ENCODE measurements at places on chromosomes 13 and 19.

DNA sequence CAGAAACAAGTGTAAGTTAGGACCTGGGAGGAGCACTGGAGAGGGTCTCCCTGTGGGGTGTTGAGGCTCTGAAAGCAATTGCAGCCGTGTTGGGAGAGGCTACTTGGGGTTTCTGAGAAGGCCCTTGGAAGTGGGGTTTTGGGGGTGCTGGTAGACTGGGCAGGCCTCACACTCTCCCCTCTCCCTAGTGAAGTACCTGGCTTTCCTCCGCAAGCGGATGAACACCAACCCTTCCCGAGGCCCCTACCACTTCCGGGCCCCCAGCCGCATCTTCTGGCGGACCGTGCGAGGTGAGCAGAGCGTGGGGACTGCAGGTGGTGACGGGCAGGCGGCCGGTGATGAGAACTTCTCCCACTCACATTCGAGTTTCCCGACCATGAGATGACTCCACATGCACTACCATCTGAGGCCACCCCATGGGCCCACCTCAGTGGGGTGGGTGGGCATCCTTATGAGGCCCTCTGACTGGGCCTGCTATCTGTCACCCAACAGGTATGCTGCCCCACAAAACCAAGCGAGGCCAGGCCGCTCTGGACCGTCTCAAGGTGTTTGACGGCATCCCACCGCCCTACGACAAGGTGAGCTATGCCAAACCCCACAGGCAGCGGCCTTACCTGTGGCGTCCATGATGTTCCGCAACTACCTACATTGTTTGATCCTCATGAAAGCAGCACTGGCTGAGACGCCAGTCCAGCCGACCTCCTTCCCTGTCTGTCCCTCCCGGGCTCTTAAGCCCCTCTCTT is 3.0 kb downstream of the RPL13A start:
- H3K36me3 ChIP-seq = peaks cover 96% of the 10 kb centered on the region
- H3K27ac ChIP-seq = peak overlapping the region; percentile 98

DNA sequence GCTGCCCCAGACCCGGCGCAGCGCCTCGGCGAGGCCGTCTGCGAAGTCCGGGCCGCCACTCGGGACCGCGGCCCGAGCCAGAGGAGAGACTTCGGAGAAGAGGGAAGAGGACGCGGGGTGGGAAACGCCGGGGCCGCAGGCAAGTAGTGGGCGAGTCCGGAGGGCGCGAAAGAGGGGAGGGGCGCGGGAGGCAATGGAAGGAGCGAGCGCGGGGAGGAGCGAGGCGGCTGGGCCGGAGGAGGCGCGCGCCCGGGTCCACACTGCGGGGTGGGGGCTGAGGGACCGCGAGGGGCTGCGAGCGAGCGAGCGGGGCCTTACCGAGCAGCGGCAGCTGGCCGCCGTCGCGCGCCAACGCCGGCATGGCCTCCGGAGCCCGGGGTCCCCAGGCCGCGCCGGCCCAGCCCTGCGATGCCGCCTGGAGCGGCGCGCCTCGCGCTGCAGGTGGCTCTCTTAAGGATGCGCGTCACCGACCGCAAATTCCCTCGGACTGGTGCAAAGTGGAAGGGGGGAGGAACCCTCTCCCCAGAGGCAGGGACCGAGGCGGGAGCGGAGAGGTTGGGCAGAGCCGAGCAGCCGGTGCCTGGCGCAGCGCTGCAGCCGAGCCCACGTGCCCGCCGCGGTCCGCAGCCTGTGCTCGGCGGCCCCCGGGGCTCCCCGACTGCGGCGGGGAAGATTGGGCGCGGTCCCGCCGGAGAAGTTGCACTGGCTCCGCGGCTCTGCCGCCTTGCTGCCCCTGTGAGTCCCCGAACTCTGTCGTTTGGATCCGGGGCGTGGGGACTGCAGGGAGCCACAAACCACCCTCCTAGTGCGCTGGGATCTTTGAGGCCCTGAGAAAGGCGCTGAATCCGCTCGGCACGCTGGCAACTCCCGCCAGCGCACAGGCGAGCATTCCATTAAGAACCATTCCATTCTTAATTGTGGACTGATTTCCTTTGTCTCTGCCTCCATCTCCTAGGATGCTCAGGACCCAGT is at the start of gene FLT3:
Gene FLT3 (minus strand): TSS at position 427 of the 972 bp plus-strand sequence. CDS start 66 bp downstream, at position 361.
- H3K4me3 ChIP-seq = peak within 1 kb of the TSS; percentile 66
- no peaks in the 10 kb centered on the region for H3K36me3 ChIP-seq
- DNase-seq = no peak
- no peaks in the 10 kb centered on the region for H3K4me1 ChIP-seq

DNA sequence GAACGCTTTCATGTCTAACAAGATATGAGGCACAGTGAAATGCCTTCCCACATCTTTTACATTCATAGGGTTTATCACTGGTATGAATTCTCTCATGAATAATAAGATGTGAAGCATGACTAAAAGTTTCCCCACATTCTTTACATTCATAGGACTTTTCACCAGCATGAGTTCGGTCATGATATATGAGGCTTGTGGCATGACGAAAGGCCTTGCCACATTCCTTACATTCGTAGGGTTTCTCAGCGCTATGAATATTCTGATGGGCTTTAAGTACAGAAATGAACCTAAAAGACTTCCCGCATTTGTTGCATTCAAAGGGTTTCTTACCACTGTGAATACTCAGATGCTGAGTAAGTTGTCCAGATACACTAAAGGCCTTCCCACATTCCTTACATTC is 21.3 kb downstream of the ZNF607 start:
- H3K4me1 ChIP-seq = no peaks in the 10 kb centered on the region
- peaks cover 13% of the 10 kb centered on the region for H3K36me3 ChIP-seq
- no peaks in the 10 kb centered on the region for H3K27me3 ChIP-seq

- no peak overlapping the region for H3K27ac ChIP-seq
- H3K4me1 ChIP-seq = no peaks in the 10 kb centered on the region
- no peak overlapping the region for H3K4me3 ChIP-seq
- H3K36me3 ChIP-seq = no peaks in the 10 kb centered on the region
- DNase-seq = no peak
These were observed 940.8 kb upstream of the PCDH9 start for GRCh38 chr13:68170961-68171360.

GRCh38 chr13:102620516-102620915 is 23.7 kb downstream of the TPP2 start:
- H3K4me1 ChIP-seq = peaks cover 7% of the 10 kb centered on the region
- H3K27me3 ChIP-seq = no peaks in the 10 kb centered on the region
- no peak overlapping the region for H3K4me3 ChIP-seq
- peaks cover 89% of the 10 kb centered on the region for H3K36me3 ChIP-seq
- H3K27ac ChIP-seq = no peak overlapping the region

DNA sequence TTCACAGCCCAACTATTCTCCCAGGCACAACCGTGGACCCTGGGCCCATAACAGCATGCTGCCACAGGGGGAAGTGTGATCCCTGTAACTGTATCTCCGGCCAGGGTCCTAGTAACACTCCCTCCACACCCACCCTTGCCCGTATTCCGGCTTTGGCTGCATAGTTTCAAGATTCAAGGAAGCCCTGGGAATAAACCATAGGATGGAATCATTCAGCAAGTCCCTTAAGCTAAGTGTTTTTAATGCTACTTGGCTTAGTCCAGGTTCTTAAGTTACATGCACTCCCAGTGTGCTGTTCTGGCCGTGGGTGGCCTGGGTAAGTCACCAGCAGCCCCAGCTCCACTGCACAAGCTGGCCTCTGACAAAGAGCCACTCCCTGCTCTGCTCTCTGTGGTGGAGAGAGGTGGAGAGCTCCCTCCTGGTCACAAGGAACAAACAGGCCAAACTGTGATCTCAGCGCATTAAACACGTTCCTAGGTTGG is 532.4 kb upstream of the SGCG start:
- H3K4me1 ChIP-seq = no peaks in the 10 kb centered on the region
- DNase-seq = no peak
- H3K4me3 ChIP-seq = no peak overlapping the region
- H3K27ac ChIP-seq = no peak overlapping the region
- no peaks in the 10 kb centered on the region for H3K36me3 ChIP-seq

DNA sequence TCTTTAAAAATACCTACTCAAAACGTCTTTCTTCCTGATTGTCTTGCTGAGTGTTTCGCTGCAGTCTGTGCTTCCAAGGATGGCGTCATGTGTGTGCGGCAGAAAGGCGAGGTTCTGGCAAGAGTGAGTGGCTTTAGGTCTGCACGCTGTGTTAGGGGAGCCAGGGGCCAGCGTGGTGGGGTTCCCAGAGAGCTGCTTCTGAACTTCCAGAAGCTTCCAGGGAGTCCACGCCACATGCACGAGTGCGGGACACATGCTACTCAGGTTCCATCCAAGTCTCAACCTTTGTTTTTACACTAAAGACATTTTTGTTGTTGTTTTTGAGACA is 67.9 kb downstream of the ATP11A start:
- peaks cover 11% of the 10 kb centered on the region for H3K4me1 ChIP-seq
- H3K27me3 ChIP-seq = no peaks in the 10 kb centered on the region
- no peak for DNase-seq

DNA sequence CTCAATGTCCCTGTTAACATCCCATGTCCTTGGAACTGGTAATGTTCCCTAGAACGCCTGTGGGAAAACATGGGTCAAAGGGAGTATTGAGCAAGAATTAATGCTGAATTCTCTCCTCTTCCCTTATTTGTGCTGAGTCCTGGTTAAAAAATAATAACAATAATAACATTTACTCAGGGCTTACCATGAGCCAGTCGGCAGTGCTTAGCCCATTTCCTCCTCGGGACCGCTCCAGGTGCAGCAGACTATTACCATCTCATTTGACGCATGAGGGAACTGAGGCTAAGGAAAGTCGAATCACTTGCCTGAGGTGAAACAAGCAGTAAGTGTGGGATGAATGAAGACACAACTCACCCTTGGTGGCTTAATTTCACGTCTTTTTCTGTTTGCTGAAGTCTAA is 33.6 kb upstream of the SLC15A1 start:
- no peak for DNase-seq
- peaks cover 3% of the 10 kb centered on the region for H3K4me1 ChIP-seq
- H3K4me3 ChIP-seq = no peak overlapping the region
- peaks cover 35% of the 10 kb centered on the region for H3K27me3 ChIP-seq
- no peaks in the 10 kb centered on the region for H3K36me3 ChIP-seq

GRCh38 chr19:48881741-48882657 is 9.8 kb downstream of the PPP1R15A start:
- peak overlapping the region; percentile 100 for H3K27ac ChIP-seq
- DNase-seq = no peak
- no peaks in the 10 kb centered on the region for H3K27me3 ChIP-seq

GRCh38 chr19:45179072-45179891 is 698 bp downstream of the BLOC1S3 start:
- H3K27ac ChIP-seq = peak overlapping the region; percentile 90
- H3K36me3 ChIP-seq = peaks cover 36% of the 10 kb centered on the region
- no peaks in the 10 kb centered on the region for H3K27me3 ChIP-seq
- peak overlapping the region; percentile 86 for H3K4me3 ChIP-seq
- peaks cover 18% of the 10 kb centered on the region for H3K4me1 ChIP-seq

DNA sequence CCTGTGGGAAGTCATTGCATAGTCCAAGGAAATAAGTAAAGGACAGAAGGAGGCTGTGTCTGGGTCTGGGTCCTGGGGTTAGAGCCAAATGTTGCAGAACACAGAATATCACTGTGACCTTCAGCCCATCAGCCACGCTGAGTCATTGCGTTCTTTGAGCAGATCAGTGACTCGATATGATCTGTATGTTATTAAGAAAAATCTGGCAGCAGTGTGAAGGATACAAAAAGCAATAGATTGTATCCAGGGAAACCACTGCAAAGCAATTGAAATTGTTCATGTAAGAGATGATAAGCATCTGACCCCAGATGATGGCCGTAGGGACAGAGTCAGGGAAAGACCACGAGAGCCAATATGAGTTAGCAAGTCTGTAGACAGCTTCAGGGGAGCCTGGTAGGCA is 1575.1 kb upstream of the SLC10A2 start:
- no peaks in the 10 kb centered on the region for H3K36me3 ChIP-seq
- no peaks in the 10 kb centered on the region for H3K27me3 ChIP-seq
- no peak overlapping the region for H3K27ac ChIP-seq

GRCh38 chr13:98240135-98240534 is 63.1 kb upstream of the RNF113B start:
- no peak overlapping the region for H3K4me3 ChIP-seq
- peaks cover 6% of the 10 kb centered on the region for H3K27me3 ChIP-seq
- no peaks in the 10 kb centered on the region for H3K4me1 ChIP-seq
- DNase-seq = no peak

- no peak overlapping the region for H3K27ac ChIP-seq
- peaks cover 3% of the 10 kb centered on the region for H3K36me3 ChIP-seq
- no peaks in the 10 kb centered on the region for H3K4me1 ChIP-seq
- no peak overlapping the region for H3K4me3 ChIP-seq
These were observed 6.2 kb upstream of the PTBP1 start for GRCh38 chr19:791007-791566.

- H3K4me3 ChIP-seq = no peak overlapping the region
- no peak for DNase-seq
- no peaks in the 10 kb centered on the region for H3K4me1 ChIP-seq
- H3K27ac ChIP-seq = no peak overlapping the region
- no peaks in the 10 kb centered on the region for H3K36me3 ChIP-seq
- H3K27me3 ChIP-seq = peaks cover 6% of the 10 kb centered on the region
These were observed 109.5 kb downstream of the TBC1D4 start for GRCh38 chr13:75372517-75372916.

DNA sequence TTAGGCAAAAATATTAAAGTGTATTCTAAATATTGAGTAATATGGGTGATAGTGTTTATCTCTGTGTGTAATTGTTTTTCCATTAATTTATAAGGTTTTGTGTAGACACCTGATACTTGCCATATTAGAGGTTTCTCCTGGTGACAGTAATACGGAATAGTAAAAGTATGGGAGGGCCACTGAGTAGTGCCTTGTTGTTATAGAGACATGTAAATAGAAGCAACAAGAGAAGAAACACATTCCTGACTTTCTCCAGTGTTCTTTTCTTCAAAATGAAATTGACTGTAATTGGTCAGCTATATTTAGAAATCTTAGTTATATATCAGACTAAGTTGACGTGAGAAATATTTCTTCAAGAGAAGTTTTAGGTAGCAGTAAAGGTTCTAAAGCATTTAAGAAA is 18.5 kb downstream of the RNASEH2B start:
- DNase-seq = no peak
- no peaks in the 10 kb centered on the region for H3K27me3 ChIP-seq
- H3K4me1 ChIP-seq = peaks cover 11% of the 10 kb centered on the region
- no peak overlapping the region for H3K4me3 ChIP-seq

DNA sequence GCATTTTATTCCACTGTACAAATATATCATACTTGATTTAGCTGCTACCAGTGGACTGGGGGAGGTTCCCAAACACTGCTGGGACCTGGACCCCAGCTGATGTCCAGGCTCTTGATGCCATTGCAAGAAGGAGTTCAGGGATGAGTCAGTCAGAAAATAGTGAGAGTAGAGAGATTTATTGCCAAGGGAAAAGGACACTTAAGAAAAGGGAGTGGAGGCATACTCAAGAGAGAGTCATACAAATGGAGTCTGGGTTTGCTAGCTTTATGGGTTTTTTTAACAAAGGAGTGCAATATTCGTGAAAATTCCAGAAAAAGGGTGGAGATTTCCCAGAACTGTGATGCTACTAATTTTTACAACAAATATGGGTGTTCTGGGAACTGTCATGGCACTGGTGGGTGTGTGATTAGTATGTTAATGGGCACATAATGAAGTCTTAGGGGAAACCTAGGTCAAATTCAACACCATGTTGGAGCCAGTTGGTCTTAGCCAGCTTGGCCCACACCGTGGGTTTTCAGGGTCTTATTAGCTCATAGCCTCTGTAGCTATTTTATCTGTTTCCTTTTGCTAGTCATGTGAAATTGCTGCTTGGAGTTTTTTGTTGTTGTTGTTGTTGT is 36.2 kb downstream of the GPC6 start:
- no peaks in the 10 kb centered on the region for H3K36me3 ChIP-seq
- H3K27me3 ChIP-seq = no peaks in the 10 kb centered on the region
- no peak overlapping the region for H3K27ac ChIP-seq
- DNase-seq = no peak
